ENCODE measurements at places on chromosomes 11 and 22.

DNA sequence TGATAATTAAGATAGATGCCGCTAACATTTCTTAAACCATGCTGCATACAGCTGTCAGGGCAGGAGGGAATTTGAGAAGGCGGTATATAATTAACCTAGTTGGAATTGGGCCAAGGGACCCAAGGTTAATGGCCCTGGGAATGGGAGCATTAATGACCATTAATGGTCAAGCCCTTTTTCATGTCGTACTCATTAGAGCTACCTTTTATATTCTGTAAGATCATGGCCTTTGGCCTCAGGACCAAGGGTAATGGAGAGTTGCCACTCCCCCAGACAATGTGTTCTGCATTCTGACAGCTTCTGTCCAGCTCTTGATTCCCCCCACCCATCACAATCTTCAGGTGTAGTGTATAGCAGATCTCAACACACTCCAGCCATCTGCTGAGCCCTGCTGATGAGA is 111.6 kb downstream of the NTM start:
- no peak for DNase-seq

GRCh38 chr11:11843642-11844041 is 1.9 kb downstream of the USP47 start:
- DNase-seq: no peak

DNA sequence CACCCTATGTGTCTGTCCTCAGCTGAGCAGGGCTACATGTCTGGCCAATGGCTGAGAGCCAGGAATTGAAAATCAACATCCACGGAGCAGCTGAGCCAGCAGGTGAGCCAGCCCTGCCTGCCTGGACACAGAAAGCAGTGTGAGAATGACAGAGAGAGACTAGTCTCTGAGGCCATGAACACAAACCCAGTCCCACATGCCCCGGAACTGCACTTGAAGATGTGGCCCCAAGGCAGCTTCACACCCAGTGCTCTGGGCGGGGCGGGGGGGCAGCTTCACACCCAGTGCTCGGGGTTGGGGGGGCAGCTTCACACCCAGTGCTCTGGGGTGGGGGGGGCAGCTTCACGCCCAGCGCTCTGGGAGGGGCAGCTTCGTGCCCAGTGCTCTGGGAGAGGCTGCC is 37.6 kb downstream of the TRMU start:
- no peak for DNase-seq

GRCh38 chr11:14905104-14906033 is 13.3 kb upstream of the CYP2R1 start:
- DNase-seq: peak; percentile 33

GRCh38 chr11:76462317-76462716 is 17.5 kb downstream of the EMSY start:
- no peak for DNase-seq

- no peak for DNase-seq
Observed at GRCh38 chr11:77522215-77522614, 48.3 kb upstream of the PAK1 start.

Measured in hindlimb muscle (tissue), 1 donor.